ENCODE measurements at places on chromosomes 3 and 15.

DNA sequence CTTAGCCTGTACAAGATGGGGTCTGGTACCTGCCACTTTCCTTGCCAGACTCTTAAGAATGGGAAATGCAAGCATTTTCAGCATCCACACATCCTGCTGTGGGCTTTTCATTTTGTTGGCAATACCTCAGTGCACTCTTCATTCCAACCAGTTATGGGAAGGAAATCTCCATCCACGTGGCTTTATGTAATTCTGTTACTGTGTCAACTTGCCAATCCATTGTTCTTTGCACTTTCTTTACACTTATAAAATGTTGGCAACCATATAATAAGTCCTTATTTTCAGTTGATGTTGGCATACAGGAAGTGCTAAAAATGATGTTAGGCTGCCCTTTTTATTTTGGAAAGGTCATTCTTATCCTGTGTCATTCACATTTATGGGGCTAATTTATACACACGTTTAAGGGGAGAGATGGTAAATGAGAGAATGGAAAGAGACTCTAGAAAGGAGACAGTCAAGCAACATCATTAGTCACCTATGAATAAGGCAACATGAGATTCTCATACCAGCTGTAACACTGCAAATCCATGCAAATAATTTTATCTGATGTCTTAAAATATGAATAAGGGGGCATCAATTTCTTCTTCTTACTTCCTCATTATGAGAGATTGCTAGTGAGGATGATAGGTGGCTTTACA, 238.7 kb downstream of the CHST2 start:
- no peak for DNase-seq

DNA sequence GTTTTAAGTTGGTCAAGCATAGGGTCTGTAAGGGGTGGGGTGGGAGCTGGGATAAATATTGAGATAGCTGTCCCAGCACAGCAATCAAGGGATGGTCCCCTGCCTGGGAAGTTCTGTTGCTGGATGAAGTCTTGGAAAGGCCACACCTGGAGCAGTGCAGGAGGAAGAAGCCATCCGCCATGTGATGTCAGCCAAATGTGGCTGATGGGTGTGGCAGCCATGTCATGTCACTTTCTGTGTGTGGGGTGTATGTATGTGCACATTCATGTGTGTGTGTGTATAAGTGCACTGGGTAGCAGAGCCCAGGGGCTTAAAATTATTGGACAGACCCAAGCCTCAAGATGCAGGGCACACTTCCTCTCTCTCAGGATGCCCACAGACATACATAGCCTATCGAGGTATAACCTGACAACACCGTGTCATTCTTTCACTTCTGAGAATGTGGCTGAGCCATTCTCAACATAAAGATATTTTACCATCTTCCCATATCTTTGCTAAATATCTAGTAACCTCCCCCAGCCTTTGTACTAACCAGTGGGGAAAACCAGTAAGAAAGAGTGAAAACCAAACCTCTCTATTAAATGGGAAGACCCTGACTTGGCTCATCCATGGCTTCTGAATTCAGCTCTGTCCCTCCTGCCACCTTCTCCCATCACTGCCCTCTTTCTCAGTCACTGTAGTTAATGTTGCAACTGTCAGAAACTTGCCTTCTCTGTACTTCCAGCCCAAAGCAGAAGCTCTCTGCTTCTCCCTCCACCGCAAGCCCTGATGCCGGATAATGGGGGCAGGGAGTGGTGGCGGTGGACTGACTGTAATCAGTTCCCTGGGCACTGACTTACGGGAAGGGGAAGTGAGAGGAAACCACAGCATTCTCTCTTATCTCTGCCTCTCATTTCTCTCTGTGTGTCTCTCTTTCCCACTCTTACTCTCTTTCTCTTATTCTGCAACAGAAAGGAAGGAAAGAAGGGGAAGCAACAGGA, 11.2 kb downstream of the TNFSF10 start:
- DNase-seq: no peak

DNA sequence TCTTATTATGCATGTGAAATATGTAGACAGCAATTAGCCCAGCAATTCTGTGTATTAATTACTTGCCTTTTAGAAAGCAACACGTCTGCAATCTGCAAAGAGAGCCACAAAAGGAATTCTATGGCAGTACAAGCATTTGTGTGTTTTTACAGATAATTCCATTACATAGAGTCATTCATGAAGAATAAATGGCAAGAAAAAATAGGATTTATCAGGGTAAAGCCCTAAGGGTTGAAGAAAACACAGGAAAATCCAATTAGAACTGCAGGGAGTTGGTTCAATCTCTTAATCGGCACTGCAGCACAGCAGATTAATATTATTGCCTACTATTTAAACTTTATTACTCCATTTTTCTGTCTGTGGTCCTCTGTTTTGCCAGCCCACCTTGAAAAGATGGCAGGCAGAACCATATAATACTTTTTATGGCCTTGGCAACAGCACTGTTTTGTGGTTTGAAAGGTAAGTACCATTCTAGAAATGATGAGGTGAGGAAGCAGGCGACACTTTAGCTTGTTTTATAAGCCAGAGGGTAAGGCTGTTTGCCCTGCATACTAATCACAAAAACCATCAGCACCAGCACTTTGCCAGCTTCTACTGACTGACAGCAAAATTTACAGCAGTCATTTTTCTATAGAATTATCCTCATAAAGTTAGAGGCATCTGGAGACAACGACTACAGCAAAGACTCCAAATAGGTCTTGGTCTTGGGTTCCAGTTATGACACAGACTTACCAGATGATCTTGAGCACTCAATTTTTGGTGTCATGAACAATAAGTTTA, 638.2 kb upstream of the NAALADL2 start:
- no peak for DNase-seq

- DNase-seq: no peak
These were observed 66.7 kb downstream of the MEF2A start for GRCh38 chr15:99632521-99632920.

- DNase-seq: no peak
These were observed 667.1 kb upstream of the ADAMTS9 start for GRCh38 chr3:65354880-65355279.

DNA sequence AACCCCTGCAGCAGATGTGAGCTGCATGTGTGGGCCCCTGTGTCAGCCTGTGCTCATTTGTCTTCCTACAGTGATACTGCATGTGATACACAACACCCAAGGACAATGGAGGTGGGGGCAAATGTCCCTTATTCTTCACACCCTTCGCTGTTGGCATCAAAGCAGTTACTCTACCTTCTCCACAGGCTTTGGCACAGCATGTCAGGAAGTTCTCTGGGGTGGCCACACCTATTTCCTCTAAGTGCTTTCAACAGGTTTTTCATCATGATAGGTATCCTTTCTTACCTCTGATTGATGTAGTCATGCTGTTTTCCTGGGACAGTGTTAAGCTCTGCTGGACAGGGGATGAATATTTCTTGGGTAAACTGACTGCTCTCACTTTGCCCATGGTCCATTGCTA, 29.5 kb downstream of the ZNF662 start:
- DNase-seq: no peak

- DNase-seq: no peak
These were observed 10.7 kb downstream of the ZXDC start for GRCh38 chr3:126464997-126465396.

DNA sequence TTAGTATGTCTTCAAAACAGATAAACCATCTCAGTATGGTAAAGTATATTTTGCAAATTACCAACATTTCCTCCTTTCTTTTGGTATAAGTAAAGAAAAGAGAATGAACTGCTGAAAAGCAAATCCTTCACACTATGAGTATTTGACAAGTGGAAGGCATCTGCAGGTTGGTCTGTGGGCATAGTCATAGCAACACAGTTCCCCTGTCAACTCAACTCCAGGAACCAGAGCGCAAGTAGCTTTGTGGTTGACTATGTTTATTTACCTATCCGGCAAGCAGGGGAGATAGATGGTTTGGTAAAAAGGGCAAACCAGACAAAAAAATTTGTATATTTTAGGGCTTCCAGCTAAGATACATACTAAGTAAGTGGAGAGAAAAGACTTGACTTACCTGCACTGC, 88.3 kb upstream of the PPIB start:
- no peak for DNase-seq

- DNase-seq: no peak
These were observed 43.8 kb downstream of the GAP43 start for GRCh38 chr3:115666920-115667737.

DNA sequence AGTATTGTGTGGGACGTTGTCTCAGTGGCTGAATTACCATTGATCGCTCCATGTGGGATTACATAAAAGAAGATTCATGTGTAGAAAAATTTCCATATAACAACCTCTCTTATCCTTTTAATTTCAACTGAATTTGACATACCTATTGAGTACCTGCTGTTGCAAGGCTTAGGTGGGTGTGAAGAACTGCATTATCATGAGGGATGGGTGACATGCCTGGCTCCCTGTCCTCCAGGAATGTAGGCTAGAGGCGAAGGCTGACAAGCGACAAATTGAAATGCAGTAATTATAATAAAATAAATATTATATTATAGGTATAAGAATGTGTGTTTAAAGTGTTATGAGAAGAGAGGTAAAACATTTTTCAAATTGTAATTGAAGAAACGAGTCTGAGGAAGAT, 52.7 kb upstream of the SPESP1 start:
- DNase-seq: no peak

- DNase-seq: no peak
These were observed 116.6 kb upstream of the IQSEC1 start for GRCh38 chr3:13189639-13190377.

- DNase-seq: no peak
These were observed 84.5 kb downstream of the MEGF11 start for GRCh38 chr15:66169023-66169422.

- DNase-seq: no peak
These were observed 108.9 kb upstream of the UBE2E1 start for GRCh38 chr3:23696842-23697241.

GRCh38 chr3:62585861-62586260, 212.5 kb upstream of the FEZF2 start:
- no peak for DNase-seq

DNA sequence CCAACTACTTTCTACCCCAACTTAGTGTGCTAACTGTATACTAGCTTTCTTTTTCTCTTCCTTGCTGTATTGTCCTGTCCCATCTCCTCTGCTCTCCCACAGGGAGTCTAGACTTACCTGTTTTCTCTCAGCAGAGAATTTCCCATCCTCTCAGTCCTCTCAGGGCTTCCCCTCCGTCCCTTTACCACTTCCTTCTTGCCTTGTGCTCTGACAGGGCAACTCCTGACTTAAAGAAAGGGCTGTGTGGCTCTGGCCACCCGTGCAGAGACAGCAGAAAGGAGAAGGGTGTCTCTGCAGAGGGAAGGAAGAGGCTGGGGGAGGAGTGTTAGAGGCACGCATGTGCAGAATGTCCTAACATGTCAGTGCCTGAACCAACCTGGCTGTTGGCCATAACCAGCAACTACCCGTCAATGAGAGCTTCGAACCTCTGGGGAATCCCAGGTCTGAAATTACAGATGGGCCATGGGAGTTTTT, at the start of gene GCSAM:
GCSAM (minus strand) TSS at position 274 of the 474 bp plus-strand sequence; CDS start at position 146, 128 bp downstream.
- DNase-seq: peak; percentile 17

- DNase-seq: no peak
These were observed 153.4 kb downstream of the MEGF11 start for GRCh38 chr15:66099950-66100671.

DNA sequence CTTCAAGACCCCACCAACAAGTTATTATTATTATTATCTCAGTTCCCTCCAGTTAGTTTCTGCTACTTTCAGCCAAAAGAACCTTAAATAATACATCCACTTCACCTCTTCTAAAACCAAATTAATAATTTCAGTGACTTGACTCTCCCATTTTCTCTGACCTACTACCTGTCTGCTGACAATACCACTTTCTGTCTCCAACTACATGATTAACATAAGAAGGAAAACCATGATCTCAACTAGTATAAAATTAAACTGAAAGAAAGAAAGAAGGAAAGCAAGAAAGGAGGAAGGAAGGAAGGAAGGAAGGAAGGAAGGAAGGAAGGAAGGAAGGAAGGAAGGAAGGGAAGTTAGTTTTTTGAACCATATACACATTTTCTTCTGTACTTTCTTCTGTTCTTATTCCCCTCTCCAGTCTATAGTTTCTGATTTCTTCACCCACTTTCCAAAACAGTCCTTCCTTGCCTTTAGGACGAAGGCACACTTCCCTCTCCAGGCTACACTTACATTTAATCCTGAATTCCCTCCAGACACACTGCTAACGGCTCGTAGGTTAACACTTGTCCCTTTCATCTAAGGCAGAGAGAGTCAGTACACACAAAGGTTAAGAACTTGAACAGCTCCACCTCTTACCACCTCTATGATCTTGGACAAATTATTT, 79.5 kb upstream of the GUCA1C start:
- no peak for DNase-seq

DNA sequence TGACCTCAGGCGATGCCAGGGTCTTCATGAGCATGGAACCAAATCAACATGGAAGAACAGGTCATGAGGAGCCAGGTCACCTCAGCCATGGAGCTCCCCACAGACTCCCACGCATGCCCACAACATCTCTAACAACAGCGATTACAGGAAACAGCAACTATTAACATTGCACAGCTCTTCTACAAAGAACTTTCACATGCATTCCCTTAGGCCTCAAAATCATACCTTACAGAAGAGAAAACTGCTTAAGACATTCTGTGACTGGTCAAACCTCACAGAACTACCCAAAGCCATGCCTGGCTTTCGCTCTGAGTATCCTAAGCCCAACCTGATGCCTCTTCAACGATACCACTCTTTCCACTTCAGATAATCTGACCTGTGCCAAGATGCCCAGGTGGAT, 117.8 kb downstream of the OXNAD1 start:
- no peak for DNase-seq

- no peak for DNase-seq
These were observed 1035.4 kb upstream of the SEMA6D start for GRCh38 chr15:46681901-46682300.

DNA sequence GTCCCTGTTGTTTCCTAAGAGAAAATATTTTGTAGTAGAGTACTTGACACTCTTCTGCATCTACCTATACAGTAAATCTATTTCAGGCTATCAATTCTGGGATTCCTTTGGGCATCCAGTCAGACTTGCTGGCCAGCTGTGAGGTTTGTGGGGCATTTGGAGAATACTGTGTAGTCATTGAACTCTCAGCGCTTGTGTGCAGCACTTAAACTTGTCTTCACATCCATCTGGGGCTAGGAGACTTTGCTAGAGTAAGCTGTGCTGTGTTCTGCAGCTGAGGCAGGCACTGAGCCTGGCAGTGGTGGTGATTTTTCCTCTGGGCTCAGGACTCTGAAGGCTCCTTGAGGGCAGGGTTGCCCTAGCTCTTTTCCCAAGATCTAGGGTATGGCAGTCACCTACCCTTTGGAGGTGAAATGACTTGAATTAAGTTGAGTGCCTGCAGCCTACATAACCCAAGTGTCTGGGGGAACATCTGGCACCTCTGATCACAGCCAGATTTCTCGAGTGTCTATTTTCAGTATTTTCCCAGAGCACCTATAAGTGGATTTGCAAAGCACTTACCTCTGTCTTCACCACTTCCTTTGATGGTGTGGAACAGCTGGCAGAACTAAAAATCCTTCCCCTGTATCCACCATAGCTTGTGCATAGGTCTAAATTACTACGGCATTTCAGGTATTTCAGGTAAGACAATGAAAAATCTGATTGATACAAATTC, 19.3 kb downstream of the CLSTN2 start:
- no peak for DNase-seq

GRCh38 chr3:187871204-187871591, 125.9 kb upstream of the BCL6 start:
- DNase-seq: no peak

GRCh38 chr3:117774130-117774529, 1064.6 kb downstream of the TUSC7 start:
- no peak for DNase-seq

- no peak for DNase-seq
These were observed 134.4 kb downstream of the TMCO5A start for GRCh38 chr15:38068626-38069391.

GRCh38 chr15:70337277-70338186, 239.8 kb upstream of the TLE3 start:
- no peak for DNase-seq

All from stimulated activated CD4-positive, alpha-beta T cell treated with anti-CD3 and anti-CD28 coated beads, Interleukin-1b, Interleukin-23, amount 100 ng/mL, for 24 hours (primary cell).